Erythroblast (primary cell): ENCODE measurements at places on chromosomes 4 and X.
A peak's percentile ranks its signal among the peaks of the same experiment; 100 is the strongest.

DNA sequence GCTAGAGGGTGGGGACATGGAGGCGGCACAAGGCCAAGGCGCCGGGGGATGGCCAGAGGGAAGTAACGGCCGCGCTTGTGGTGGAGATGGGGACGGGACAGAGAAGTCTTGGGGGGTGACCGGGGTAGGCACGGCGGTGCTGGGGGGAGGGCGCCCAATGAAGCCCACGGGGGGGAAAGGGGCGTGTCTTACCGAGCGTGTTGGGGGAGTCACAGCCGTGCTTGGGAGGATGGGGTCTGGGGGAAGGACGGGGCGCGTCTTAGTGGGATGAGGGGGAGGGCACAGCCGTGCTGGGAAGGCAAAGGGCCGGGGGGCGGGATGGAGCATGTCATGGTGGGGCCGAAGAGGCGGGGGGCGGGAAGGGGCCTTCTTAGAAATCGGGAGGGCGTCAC, 952 bp downstream of the ARSD start:
- DNase-seq: no peak

GRCh38 chr4:168569066-168569930, 72.4 kb downstream of the PALLD start:
- DNase-seq: peak; percentile 71

- no peak for DNase-seq
Observed at GRCh38 chrX:20432746-20433387, 166.2 kb upstream of the RPS6KA3 start.

DNA sequence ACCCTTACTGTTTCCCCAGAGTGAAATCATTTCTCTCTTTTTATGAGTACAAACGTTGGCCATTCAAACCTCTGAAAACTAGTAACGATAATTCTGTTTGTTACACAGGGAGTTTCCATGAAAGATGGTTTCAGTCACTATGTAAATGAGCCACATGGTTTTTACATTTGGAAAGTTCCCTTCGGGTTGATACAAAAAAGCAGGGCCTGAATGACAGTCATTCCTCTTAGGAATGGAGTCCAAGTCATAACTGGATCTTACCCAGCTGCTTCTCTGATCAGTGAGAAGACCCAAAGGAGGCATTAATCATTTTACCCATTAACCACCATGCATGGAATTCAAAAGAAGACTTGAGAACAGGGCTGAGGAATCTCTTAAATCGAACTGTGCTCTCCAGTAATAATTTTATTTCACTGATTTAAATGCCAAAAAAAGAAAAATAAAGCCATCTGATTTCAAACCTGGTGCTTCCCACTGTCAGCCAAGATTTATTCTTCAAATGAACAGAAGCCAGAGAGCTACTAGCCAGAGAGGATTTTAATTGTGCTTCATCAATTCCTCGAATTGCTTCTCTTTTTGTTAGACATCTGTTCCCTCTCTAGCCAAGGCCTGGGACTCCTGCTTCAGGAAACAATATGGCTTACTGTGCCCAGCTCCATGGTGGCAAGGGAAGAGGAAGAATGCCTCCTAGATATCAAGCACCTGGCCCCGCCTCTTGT, 3.2 kb downstream of the SOWAHB start:
- no peak for DNase-seq

GRCh38 chr4:73864961-73865360, 4.2 kb upstream of the CXCL1 start:
- DNase-seq: no peak

DNA sequence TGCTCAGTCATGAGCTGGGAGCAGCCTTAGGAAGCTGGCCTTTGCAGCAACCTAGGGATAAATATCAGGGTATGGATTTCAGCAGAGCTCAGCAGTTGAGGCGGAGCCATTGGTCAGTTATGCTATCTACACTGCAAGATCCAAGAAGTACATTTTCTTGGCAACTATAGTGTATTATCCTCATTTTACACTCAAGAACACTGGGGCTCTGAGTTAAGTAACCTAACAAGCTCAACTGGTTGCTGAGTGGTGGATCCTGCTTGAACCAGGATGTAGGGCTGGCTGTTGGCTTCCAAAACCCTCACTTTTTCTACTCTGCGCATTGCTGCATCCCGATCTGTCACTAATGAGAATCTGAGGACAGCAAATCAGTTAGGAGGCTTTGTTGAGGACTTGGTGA, 1.5 kb upstream of the SCARB2 start:
- peak; percentile 54 for DNase-seq

DNA sequence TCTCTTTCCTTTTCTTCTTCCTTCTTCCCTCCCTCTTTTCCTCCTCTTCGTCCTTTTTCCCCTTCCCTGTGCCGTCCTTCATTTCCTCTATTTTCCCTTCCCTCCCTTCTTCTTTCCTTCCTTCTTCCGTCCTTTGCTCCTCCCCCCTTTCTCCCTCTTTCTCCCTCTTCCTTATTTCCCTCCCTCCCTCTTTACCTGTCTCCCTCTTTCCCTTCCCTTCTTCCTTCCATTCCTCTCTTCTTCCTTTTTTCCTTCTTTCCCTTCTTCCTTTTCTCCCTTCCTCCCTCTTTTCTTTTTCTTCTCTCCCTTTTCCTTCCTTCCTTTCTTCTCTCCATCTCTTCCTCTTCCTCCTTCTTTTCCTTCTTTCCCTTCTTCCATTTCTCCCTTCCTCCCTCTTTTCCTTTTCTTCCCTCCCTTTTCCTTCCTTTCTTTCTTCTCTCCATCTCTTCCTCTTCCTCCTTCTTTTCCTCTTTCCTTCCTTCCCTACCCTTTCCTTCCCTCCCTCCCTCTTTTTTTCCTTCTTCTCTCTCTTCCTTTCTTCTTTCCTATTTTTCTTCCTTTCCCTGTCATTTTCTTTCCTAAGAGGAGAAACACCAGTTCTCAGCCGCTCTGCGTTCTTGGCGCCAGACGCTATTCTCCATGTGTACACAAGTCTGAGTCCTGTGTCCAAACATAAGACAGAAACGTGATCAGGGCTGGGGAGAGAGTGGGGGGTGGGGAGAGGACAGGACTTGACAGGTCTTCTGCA, 597.1 kb downstream of the MID1IP1 start:
- DNase-seq: no peak

- DNase-seq: no peak
Observed at GRCh38 chr4:20574986-20575385, 125.3 kb upstream of the PACRGL start.

- DNase-seq: no peak
Observed at GRCh38 chr4:101050088-101050836, 297.1 kb downstream of the PPP3CA start.

GRCh38 chrX:40150503-40150902, 52.7 kb upstream of the BCOR start:
- DNase-seq: no peak

DNA sequence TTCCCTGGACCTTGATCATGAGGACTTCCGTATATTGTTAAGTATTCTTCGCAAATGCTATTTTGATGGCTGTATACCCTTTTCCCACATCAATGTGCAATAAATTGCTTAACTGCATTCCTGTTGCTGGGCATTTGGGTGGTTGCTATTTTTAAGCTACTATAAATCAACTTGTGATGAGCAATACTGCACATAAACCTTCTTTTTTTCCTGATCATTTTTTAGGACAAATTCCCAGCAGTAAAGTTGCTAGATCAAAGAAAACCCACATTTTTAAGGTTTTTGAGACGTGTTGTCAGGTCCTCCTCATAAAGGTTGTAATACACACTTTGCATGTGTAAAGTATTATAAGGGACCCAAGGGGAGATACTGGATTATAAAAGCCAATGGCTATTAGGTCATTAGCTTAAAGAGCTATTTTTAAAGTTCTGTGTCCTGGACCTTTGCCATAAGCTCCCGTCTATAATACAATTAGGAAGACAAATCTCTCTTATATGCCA, 35.6 kb downstream of the LIMCH1 start:
- DNase-seq: no peak

- DNase-seq: no peak
Observed at GRCh38 chr4:169225058-169225751, 45.6 kb downstream of the SH3RF1 start.

DNA sequence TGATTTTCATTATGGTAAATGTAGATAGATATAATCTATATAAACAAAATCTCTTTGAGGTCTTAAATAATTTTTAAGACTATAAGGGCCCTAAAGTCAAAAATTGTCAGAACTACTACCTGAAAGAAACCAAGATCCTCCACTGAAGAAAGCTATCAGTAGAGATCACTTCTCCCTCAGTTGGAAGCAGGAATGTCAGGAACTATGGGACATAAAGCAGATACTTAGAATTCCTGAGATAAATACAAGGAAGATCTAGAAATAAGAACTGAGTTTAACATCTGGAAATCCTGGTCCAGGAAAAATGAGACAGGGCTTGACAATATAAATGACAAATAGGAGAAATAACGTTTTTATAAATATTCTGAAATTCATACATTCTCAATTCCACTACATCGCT, 97.2 kb downstream of the ADAMTS3 start:
- no peak for DNase-seq

DNA sequence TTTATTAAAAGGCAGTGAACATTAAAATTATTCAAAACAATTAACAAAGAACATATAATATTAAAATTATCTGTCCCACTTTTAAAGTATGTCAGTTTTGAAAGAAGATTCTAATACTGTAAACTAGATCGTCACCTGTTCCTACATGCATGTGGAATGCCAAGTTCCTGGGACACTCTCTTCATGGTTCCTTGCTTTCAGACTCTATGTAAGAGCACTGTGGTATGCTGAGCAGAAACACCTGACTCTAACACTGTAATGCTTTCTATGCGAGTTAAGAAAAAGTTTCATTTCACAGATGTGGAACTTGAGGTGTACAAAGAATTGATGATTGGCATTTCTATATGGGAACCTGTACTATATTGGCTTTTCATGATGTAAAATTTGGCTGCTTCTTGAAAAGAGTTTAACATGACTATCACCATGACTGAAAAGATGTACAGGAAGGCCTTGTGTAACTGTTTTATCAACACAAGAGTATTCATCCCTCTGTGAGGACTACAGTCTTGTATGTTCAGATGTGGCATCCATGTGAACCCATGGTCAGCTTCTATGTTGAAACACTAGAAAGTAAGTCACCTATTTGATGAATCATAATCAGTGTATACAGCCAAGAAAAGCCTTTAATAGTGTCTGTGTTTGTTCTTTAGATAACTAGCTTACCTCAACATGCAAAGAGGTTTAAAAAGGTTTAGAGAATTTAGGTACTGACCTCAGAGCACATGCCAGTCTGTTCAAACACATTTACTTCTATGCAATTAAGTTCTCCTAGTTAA, 354.5 kb downstream of the ARHGAP24 start:
- no peak for DNase-seq

DNA sequence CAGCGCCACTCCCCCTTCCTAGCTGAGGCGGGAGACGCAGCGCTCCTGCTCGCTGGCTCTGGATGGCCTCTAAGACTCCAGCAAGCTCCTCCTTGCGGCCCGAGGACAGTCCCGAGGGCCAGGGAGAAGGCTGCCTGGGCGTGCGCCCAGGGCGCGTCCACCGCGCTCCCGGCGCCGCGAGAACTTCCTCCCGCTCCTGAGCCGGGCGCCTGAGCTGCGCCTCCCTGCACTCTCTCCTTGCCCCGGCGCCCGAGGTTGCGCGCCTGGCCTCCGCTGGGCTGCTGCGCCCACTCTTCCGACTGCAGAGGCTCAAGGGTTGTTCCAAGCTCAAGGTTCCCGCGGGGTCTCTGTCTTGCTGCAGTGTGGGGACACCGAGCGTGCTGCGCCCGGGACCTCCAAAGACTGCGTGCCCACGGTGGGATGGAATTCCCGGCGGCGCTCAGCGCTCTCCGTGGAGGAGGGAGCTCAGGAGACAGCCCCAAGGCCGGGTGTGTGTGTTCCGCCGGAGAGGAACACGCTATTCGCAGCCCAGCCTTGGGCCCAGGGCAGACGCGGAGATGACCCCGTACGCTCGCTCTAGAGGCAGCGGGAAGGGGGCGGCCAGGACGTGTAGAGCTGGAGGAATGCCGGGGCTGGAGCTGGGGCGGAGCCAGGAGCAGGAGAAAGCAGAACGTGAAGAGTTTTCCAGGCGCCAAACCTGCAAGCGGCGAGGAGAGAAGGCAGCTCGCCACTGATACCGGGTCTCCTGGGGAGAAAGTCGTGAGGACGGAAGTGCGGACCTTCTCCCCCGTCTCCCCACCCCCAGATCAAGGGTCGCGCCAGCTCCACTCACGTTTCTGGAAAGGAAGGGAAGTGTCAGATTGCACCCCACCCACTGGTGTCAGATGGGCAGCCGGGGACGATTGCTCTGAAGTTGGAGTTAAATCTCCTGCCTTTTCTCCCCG, at the start of gene ARHGAP6:
ARHGAP6 (minus strand) TSS at position 753 of the 944 bp plus-strand sequence. CDS start 1,092 bp downstream, outside the sequence.
- peak; percentile 0 for DNase-seq

DNA sequence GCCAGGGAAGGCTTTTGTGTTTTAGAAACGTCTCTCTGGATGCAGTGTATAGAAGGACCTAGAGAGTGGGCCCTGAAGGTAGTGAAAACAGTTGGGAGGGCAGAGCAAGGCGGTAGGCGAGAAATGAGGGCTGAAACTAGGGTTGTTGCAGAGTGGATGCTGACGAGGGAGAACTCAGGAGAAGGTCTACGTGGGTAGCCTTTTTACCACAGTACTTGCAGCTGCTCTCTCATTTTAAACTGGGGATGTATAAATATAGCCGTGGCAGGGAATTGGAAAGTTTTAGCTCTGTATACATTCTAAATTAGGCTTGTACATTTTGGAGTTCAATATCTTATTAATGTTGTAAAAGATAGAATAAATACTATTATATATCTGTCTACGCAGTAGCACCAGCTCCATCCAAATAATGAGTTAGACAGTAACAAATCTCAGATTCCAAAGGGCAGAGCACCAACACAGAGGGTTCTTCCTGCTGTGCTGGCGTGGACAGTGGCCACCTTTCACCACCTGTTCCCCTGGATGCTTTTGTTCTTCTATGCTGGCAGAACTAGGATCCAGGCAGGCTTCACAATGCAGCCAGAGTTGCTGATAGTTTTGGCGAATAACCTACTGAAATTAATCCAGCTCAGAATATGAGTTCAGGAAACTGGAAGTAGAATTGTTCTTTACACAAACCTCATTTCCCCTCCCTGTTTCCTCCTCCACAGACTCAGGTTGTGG, 31.7 kb downstream of the CCNG2 start:
- DNase-seq: no peak

DNA sequence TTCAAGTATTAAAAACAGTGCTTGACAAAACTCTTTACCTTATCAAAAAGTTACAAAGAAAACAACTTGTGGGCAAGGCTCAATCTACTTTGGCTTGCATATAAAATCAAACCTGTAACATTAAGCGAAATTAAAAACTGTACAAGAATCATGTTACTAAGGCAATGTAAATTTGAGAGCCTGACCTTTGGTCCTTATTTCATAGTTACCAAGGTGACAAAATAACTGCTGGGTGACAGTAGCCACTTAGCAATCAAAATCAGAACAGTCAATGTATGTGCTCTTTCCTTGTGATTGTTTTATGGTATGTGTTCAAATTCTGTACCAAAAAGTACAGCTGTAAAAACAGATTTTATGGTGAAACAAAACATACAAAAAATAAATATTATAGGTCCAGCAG, 204.0 kb downstream of the RASL11B start:
- DNase-seq: no peak

DNA sequence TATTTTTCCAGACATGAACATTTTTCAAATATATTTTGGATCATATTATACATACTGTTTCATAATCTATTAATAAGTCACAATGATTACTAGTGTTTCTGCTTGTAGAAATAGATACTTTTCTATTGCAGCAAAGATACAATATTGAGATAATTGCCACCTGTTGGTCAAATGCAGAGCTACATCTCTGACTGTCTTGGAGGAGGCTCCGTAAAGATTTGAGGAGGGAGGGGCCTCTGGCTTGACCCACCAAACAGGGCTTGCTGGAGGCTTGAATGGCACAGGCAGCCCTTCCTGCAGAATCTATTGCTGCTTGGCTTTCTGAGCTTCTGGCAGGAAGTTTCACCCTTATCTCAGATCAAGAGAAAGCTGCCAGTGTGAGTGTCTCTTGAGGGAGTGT, 99.3 kb upstream of the ARMCX2 start:
- peak; percentile 41 for DNase-seq
